CD4-positive, alpha-beta T cell treated with Interleukin-2 at 100 ng/mL for 4 hours (primary cell): ENCODE measurements at places on chromosomes 4 and X.

- no peak for DNase-seq
These were observed 41.2 kb upstream of the ZMAT1 start for GRCh38 chrX:101973066-101973465.

DNA sequence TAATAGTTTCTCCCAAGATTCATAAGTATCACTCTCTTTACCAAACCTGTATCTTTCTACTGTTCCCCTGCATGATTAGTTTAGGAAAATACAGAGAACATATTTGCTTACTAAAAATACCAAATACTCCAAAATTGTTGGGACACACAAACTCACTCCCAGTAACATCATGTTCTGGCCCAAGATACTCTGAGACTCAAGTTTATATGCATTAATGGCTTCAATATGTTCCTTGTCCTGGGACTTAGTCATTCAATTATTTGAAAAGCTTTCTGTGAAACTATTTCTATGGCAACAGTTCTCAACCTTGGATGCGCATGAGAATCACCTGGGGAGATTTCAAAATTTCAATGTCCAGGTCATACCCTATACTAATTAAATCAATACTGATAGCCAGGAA, 138.9 kb upstream of the PTCHD1 start:
- no peak for DNase-seq

DNA sequence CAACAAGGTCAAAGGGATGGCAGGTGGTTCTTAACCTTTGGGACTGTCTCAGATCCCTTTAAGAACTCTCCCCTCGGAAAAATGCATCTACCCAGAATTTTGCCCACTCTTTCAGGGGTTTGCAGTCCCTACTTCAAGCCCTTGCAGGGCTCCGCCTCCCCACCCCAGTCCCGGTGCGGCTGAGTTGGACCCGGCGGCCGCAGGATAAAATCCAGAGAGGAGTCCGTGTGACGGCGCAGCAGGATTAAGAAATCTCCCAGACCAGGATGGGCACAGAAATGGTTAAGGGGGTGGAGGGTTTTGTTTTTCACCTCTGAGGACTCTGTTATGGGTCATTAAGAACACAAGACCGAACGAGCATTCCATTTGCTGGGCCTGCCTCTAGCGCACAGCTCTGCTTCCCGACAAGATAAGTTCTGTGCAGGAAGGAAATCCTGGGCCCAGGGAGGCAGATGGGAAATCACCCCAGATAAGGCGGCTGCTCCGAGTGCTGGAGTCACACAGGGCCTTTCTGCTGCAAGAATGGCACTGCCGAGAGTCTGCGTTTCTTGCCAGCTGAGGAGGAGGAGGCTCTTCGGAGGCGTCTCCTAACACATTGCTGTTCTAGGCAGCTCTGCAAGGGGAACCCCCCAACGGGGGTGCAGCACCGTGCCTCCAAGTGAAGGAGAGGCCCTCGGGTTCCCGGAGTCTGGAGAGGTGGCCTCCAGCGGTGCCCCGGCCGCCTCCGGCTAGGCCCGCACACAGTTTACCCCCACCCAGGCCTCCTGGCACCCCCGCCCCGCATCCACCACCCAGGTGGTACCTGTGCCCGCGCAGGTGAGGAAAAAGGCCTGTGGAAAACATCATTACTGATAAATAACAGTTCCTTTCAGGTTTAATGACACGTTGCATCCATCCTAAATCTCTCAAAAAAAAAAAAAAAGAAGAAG, 277.6 kb downstream of the BCOR start:
- DNase-seq = no peak

- no peak for DNase-seq
These were observed 37.9 kb downstream of the RAP2C start for GRCh38 chrX:132181364-132181763.

DNA sequence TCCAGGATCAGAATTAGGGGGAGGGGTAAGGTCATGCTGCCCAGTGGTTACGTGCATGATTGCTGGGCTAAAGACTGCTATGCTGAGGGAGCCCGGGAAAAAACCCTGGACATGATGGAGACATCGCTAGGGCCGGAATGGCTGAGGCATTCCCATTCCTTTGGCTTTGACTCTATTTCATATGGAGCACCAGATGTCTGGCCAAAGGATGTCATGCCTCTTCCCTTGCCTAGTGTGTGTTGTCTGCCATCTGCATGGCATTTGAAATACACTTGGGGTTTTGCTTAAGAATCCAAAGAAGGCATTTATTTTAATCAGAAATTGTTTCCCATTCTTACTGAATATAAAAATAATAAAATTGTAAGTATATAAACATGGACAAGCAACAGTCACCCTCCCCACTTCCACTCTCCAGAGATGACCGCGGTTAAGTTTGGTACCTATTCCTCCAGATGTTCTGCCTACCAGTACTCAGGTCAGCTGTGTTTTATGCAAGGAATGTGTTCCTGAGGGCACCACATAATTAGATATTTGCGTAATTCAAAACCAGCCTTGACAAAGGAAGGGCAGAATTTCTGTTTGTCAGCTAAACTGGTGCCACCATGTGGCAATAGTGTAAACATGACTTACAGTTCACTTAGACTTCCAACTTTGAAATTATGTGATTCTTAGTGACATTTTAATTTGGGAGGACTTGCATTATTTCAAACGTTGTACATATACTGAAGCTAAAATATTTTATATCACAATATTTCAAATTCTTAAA, 105.9 kb downstream of the CT47B1 start:
- peak; percentile 2 for DNase-seq

DNA sequence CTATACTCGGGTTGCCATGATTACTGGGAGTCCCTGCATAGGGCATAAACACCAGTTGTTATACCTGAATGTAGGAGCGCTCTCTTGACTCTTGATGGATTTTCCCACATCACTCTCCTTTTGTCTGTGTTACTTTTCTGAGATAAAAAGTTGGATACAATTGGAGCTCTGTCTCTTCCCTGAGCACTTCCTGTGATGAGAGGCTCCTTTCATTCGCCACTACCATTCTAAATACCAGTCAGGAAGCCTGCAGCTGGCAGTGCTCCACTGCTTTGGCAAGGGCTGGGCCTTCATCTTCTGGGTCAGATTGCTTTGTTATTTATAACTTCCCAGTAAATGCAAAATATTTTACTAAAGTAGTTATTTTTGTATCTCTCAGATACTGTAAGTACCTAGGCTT, 13.9 kb downstream of the TCEANC start:
- no peak for DNase-seq
